ENCODE measurements at places on chromosomes 12 and 14.
A peak's percentile ranks its signal among the peaks of the same experiment; 100 is the strongest.

- DNase-seq, result peak; percentile 11
Observed at GRCh38 chr12:94263905-94264561, 115.7 kb downstream of the PLXNC1 start.

- peak; percentile 29 for DNase-seq
Observed at GRCh38 chr14:84254290-84254689, 1275.7 kb upstream of the FLRT2 start.

DNA sequence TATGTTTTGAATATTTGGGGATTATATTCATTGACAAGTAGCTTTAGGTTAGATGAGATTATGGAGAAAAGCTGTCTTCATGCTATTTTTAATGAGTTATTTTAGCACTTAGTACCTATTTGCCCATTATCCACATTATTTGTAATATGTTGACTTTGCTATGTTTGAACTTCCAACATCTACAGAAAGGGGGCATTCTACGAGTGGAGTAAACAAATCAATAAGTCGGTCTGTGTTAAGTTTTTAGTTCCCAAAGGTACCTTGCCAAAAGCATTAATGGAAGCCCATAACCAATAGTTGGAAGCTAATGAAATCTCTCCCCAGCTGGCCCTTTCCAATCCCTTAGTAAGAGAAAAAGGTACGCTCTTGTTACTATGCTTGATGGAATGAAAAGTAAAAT, 250.0 kb upstream of the E2F7 start:
- DNase-seq, result no peak

DNA sequence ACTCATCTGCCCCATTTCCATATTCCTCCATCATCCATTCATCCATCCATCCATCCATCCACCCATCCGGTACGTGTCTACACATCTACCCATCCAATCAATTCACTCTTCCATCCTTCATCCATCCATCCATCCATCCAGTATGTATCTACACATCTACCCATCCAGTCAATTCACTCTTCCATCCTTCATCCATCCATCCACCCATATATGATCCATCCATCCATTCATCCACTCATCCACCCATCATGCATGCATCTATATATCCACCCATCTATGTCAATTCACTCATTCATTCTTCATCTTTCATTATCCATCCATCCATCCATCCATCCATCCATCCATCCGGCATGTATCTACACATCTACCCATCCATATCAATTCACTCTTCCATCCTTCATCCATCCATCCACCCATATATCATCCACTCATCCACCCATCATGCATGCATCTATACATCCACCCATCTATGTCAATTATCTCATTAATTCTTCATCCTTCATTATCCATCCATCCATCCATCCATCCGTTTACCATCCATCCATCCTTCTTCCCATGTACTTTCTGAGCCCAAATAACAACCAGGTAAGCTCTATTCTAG, 108.6 kb upstream of the NOS1 start:
- DNase-seq, result no peak

DNA sequence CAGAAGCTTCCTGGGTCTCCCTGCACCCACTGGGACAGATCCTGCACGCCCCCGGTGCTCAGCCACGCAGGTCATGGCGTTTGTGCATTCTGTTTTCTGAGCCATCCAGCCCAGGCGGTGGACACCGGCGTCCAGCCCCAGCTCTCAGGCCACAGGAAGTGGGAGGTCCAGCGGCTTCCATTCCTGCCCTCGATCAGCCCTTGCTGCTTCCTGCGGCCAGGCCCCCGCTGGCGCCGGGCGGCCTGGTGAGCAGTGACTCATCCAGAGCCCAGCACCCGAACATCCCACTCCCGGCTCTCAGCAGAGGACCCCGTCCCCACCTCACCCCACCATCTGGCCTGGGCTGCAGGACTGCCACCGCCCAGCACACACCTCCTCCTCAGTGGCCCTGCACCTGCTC, 18.0 kb upstream of the NUDT14 start:
- no peak for DNase-seq

- peak; percentile 85 for DNase-seq
Observed at GRCh38 chr12:108620236-108620879, 13.3 kb downstream of the SELPLG start.

DNA sequence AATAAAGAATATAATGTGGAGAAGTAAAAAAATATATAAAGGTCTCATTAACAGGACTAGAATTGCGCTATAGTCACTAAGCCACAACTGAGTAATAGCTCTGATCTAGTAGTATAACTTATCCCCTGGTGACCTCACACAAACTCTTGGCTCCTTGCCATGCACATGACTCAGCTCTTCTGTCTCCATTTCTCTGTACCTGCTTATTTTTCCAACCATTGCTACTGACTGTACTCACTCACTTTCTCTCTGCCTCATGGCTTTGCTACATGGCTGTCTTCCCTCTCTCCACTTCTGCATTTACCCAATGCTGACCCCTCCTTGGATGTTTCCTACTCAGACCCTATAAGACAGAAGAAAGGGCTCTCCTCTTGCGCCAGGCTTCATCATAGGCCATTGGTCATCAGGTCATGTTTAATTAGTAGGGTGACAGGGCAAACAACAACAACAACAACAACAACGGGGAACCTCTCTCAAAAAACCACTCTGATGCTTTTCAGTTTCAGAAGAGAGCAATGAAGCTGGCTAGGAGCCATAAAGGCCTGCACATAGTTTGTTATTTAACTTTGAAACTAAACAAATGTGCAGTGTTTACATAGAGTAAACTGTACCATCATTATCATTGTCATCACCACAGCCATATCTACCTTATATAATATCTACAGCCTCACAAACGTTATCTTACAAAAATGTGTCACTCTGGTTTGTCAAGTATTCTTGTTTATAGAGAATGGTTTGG, 25.6 kb upstream of the KRAS start:
- DNase-seq, result peak; percentile 79

- peak; percentile 51 for DNase-seq
Observed at GRCh38 chr14:100476012-100476822, 111.0 kb downstream of the BEGAIN start.

All from fibroblast of the aortic adventitia (primary cell).